NCI-H146 (cell line): ENCODE measurements at places on chromosomes 12 and 14.

GRCh38 chr12:131171029-131171428, 217.3 kb downstream of the ADGRD1 start:
- DNase-seq = no peak

DNA sequence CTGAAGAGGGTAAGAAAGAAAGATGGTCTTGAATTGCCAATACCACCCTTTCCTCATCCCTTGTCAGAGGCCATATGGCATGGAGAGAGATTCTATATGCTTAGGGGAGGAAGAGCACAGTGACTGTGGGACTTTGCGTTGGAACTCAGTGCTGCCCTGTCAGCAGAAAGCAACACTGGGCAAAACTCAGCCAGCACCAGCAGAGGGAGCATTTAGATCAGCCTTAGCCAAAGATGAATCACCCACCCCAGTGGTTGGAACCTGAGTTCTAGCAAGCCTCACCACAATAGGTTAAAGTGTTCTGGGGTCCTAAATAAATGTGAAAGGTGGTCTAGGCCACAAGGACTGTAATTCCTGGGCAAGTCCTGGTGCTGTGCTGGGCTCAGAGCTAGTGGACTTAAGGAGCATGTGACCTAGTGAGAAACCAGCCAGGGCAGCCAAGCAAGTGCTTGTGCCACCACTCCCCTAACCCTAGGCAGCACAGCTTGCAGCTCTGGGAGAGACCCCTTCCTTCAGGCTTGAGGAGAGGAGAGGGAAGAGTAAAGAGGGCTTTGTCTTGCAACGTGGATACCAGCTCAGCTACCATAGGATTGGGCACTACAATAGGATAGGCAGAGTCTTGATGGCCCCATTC, 11.4 kb upstream of the BCAT1 start:
- DNase-seq = no peak

GRCh38 chr14:99589031-99589441, 15.0 kb downstream of the CCDC85C start:
- DNase-seq = no peak

- peak; percentile 3 for DNase-seq
Observed at GRCh38 chr14:57692671-57693070, 173.2 kb downstream of the SLC35F4 start.

DNA sequence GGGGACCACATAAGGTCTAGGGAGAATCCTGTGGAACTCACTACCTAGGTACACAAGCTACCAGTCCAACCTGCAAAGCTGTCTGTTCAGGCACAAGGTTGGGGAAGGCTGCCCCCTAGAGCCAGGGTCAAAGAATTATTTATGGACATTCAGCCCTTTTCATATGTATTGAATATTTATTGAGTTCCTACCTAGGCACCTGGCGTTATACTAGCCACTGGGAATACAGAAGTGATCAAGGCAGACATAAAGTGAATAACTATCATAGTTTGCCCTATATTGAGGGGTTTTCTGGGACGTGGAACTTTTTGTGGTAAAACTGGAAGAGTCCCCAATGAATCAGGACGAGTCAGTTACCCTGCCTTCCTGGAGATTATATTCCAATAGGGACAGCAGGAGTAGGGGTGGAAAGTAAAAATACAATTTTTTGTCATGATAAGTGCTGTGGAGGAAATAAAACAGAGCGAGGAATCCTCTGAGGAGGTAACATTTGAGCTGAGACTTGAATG, 5.8 kb upstream of the SLC48A1 start:
- peak; percentile 67 for DNase-seq

GRCh38 chr12:46659824-46660223, 166.0 kb downstream of the SLC38A4 start:
- no peak for DNase-seq
